ENCODE measurements at places on chromosomes 11 and 22.

DNA sequence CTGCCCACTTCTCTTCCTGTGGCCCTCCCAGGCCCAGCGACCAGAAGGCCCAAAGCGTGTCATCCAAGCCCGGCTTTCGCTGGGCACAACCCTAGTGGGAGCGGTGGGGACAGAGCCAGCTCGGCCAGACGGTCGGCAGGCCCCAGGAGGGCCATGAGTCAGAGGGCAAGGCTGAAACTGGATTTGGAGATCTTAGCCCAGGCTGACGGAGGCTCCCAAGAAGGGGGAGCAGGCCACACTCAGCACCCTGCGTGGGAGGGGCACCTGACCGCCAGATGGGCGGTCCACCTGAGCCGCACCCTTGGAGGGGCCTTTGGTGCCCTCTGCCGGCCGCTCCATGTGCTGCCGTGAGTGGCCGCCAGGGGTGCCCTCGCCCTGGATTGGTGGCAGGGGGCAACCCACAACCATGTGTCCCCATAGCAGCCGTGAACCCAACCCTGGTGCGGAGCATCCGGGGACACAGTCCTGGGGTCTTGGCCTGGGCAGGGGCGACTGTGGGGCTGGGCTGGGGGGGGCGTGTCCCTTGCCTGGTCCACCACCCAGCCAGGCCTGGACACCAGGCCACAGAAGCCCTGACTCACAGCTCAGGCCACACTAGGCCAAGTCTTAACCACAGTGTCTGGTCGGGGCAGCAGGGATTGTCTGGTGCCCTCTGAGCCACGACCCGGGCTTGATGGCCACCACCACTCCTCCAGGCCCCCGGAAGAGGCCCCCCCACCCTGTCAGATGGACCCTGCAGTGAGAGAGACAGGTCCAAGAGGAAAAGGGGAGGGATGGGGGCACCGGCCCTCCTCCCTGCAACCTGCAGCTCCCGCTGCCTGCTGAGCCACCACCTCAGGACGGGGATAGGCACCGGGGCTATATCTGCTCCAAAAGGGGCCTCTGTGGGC is 19.2 kb upstream of the TALDO1 start:
- peak; percentile 89 for DNase-seq

- no peak for DNase-seq
These were observed 34.1 kb upstream of the TOLLIP start for GRCh38 chr11:1343391-1344055.

DNA sequence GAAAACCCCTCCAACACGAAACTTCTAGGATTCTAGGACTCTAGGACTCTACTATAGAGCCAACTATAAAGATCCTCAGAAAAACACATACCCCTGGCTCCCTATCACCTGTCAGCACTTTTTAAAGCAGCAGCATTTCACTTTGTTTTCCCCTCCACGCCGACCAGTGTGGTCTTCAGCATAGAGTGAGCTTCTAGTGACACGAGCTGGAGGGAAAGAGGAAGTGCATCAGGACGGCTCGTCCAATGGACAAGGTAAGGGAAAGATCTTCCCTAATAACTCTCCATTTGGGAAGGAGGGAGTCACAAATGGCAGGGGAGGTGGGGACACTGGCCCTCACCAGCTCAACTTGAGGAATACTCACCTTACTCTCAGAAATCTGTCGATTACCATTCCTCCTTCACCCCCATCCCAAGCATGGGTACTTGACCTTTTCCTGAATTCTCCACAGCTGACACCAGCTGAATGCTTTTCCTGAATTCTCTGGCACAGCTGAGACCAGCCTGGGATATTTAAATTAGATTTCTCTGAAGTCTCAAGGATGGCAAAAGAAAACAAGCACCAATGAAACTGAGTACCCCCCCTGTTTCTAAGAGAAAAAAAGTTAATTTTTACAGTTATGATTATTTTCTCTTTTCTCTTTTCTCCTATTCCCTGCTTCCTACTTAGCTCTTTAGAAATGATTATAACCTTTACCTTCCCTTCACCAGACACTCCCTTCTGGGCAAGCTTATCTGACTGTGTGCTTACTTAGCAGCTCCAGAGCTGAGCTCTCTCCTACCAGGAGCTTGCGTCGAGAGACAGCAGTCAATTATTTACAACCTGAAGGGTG is 33.3 kb upstream of the NNMT start:
- DNase-seq, result no peak

GRCh38 chr11:50178737-50179136 is 146.1 kb downstream of the OR4C45 start:
- DNase-seq, result no peak

DNA sequence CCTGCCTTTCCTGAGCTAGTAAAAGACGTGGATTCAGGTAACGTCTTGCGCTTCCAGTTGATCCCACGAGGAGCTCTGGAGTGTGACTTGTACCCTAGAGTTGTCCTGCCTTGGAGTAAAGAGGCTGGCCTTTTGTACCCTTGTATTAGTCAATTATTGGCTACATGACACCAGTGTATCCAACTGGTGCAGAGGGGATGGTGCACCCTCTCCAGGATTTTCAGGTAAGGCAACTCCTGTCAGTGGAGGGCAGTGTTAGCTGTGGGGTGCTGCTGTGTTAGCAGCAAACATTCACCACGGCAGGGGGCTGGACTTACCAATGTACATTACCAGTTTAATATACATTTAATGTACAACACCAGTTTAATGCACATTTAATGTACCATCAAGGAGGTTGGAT is 233.5 kb downstream of the MIAT start:
- no peak for DNase-seq

DNA sequence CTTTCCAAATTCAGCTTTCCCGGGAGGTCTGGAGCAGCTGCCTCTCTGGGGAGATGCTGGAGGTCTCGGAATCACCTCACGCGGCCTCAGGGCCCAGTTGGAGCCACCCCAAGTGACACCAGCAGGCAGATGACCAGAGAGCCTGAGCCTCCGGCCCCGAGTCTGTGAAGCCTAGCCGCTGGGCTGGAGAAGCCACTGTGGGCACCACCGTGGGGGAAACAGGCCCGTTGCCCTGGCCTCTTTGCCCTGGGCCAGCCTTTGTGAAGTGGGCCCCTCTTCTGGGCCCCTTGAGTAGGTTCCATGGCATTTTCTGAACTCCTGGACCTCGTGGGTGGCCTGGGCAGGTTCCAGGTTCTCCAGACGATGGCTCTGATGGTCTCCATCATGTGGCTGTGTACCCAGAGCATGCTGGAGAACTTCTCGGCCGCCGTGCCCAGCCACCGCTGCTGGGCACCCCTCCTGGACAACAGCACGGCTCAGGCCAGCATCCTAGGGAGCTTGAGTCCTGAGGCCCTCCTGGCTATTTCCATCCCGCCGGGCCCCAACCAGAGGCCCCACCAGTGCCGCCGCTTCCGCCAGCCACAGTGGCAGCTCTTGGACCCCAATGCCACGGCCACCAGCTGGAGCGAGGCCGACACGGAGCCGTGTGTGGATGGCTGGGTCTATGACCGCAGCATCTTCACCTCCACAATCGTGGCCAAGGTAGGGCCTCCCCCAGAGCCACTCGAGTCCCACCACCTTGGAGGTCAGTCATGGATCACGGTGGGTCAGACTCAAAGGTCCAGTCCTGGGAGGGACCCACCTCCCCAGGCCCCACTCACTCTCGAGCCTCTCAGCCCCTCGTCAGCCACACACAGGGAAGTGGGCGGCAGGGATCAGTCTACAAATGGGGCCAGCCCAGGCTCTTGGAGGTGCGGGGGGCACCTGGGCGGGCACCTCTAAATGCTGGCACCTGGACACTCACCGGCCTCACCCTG is 525 bp downstream of the SLC22A12 start:
- DNase-seq, result peak; percentile 17

DNA sequence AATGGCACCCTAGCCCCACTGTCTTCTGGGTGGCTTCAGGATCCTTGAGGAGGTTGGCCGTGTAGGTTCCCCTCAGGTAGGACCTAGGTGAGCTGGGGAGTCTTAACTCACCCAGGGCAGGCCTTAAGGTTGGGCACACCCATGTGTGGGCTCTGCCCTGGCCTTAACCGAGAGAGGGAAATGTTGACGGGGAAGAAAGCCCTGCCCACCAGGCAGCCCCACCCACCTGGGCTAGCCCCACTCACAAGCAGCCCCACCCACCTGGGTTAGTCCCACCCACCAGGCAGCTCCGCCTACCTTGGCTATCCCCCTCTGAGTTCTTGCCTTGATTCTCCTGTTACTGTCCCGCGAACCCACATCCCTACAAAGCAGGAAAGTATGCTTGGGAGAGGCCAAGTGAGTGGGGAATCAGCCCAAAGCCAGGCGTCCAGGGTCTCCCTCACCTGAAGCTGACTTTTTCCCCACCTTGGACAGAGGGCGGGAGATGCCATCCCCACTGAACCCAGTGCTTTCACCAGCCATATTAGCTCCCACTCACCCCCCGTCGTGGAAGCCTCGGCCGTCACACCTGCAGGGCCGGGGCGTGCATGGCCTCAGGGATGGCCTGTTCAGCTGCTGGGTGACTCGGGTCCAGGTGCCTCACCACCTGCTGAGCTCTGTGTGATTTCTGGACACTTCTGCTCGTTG is at the start of gene MYEOV:
MYEOV (plus strand) TSS at position 337 of the 687 bp plus-strand sequence. CDS start 1,200 bp downstream, outside the sequence.
- DNase-seq, result no peak

- DNase-seq, result no peak
These were observed 43.2 kb downstream of the GLYATL2 start for GRCh38 chr11:58801302-58801701.

DNA sequence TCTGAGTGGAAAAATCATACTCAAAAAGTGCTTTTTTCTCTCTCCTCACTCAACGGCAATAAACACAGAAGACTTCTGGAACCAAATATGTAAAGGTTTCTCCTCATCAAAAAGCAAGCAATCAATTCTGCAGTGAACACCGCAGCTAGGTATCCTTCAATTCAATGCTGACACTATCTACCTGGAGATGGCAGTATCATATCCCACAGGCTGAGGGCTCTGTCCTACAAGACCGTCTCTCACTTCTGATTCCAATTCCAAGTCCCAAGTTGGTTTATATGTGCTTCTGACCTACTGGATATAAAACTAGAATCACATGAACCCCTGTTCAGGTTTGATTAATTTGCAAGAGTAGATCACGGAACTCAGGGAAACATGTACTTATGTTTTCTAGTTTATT is 59.7 kb upstream of the LUZP2 start:
- no peak for DNase-seq

- DNase-seq, result no peak
These were observed 30.6 kb upstream of the TMPRSS4 start for GRCh38 chr11:118046051-118046963.

GRCh38 chr11:6204706-6205105 is 651 bp upstream of the C11orf42 start:
- DNase-seq, result no peak

- no peak for DNase-seq
These were observed 480 bp upstream of the MTMR2 start for GRCh38 chr11:95924414-95924760.

All from activated naive CD8-positive, alpha-beta T cell treated with anti-CD3 and anti-CD28 coated beads, Interleukin-2, amount 10 ng/mL, durations not matched to agents 7 days and 5 days (primary cell).